ENCODE measurements at places on chromosomes 3 and 15.

- DNase-seq: no peak
These were observed 230.8 kb upstream of the STAC start for GRCh38 chr3:36149447-36149865.

DNA sequence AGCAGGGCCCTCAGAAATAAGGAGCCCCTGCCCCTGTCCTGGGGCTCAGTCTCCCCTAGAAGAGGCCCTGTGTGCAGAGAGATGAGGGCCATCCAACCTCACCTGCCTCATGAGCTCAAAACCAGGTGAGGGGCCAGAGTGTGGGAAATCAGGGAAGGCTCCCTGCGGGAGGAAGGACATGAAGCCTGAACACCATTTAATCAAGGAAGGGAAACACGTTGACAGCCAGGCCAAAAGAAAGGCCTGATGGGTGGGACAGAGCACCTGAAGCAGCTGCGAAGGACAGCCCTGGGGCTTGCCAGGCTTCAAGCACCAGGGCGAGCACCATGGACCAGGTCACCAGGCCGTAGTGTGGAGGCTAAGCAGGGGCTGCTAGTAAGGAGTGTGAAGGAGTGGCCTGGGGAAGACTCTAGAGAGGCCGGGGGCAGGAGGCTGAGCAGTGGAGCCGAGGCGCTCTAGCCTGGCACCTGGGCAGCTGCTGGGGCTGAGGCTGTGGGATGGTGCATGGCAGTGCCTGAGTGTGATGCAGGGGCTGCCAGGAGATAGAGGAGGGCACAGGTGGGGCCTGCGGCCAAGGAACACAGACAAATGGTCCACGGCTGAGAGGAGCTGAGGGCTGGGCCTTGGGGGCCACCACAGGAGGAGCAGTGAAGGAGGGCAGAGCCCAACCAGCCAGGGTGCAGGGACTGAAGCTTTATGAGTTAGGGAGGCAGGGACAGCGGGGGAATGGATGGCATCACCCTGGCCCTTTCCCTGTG, 16.1 kb downstream of the ACAA1 start:
- DNase-seq: no peak

GRCh38 chr15:50925281-50925680, 16.8 kb downstream of the AP4E1 start:
- DNase-seq: no peak

- DNase-seq: no peak
These were observed 137.5 kb upstream of the SLC2A2 start for GRCh38 chr3:171164067-171164465.
